ENCODE measurements at places on chromosomes 2 and 18.
A peak's percentile ranks its signal among the peaks of the same experiment; 100 is the strongest.

DNA sequence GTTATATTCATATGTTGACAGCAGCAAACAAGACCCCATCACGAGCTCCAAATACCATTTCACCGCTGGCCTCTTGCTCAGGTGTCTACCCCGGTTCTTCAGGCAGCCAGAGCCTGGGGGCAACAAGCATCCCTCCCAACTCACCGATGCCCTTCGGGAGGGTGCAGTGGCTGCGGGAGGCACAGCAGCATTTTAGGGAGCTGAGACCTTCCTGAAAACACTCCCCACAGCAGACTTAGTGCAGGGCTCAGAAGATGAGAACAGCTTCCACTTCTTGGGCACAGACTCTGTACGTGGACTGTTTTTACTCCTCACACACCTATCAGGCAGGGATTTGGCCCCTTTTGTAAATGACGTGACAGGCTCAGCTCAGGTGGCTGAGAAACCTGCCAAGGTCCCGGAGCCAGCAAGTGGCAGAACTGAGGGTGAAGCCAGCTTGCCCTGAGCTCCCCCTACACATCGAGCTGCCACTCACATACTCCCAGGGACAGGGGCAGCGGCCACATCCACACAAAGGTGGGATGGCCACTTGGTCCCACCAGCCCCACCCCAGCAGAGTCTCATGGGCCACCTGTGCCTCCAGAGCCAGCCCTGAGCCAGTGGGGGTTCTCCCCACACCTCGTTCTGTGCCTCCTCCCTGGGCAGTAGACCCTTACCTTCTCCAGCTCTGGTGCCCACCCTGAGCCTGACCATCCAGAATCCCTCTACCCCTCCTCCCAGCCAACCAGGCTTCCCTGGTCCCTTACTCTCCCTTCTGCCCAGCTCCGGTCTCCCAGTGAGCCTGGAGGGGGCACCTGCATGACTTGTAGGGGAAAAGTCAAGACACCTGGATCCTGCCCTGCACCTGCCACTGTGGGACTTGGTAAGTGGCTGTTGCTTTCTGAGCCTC lies 28.5 kb downstream of the CYP27C1 start:
- DNase-seq: no peak

DNA sequence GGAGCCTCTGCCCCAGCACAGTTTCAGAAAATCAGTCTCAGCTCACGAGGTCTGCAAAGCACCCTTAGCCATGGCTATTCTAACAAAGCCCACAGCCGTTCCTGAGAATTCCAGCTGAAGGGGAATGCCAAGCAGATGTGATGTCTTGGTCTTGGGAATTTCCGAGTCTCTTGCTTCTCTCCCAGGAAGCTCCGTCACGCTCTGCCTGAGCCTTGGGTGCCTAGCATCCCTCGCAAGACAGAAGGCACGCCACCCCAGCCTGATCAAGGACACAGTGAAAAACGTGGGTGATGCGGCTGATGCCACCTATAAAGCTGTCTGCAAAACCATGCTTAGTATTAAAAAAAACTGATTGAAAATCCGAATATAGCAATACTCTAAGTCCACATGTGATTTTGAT lies 254.6 kb downstream of the SH3BP4 start:
- no peak for DNase-seq

- peak; percentile 77 for DNase-seq
Observed at GRCh38 chr2:130727286-130727924, 1.5 kb upstream of the GPR148 start.

DNA sequence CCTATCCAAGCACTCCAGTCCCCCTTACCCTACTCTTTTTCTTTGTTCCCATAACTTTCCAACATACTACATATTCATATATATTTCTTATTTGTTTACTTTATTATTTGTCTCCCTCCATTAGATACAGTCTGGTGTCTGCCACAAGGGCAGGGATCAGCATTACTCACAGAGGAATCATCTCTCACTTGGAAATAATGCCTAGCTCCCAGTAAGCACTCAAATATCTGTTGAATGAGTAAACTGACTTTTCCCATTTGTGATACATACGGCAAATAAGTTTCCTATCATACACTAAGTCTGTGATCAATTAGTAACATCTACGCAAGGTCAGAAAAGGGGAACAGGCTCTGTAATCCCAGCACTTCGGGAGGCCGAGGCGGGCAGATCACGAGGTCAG lies 18.7 kb downstream of the C1D start:
- no peak for DNase-seq

DNA sequence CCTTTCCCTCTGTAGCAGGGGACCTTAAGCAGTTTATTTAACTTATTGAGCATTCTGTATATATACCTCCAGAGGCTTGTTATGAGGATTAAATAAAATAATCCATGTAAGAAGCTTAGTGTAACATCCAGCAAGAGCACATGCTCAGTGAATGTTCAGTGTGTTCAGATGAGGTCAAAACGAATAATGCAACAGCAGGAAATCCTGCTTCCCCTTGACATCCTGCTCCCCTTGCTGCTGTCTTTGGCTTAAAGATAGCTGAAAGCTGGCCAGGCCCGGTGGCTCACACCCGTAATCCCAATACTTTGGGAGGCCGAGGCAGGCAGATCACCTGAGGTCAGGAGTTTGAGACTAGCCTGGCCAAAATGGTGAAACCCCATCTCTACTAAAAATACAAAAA lies 68.7 kb downstream of the COL4A4 start:
- no peak for DNase-seq

- DNase-seq: no peak
Observed at GRCh38 chr2:210226223-210226622, 976 bp upstream of the ACADL start.

- DNase-seq: no peak
Observed at GRCh38 chr2:53865264-53865663, 5.5 kb upstream of the GPR75 start.

DNA sequence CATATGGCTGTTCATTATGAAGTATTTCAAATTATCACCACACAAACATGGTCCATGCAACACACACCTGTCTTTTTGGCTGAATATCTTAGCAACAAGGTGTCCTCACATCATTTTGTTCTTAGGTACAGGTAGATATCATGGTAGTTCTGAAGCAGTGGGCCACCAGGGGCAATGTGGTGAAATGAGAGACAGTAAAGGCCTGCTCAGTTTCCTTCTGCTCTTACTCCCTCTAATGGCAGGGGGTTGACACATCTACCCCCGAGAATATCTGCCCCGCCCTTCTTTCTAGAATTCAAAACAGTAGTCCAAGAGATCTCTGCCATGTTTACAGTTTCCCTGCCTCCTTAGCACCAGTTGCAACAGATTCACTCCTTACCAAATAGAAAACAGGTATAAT lies 147.0 kb upstream of the KLHL14 start:
- no peak for DNase-seq

- no peak for DNase-seq
Observed at GRCh38 chr2:119749477-119750012, 10.2 kb upstream of the PTPN4 start.

GRCh38 chr2:176134035-176134434 lies 4.5 kb downstream of the HOXD8 start:
- no peak for DNase-seq

DNA sequence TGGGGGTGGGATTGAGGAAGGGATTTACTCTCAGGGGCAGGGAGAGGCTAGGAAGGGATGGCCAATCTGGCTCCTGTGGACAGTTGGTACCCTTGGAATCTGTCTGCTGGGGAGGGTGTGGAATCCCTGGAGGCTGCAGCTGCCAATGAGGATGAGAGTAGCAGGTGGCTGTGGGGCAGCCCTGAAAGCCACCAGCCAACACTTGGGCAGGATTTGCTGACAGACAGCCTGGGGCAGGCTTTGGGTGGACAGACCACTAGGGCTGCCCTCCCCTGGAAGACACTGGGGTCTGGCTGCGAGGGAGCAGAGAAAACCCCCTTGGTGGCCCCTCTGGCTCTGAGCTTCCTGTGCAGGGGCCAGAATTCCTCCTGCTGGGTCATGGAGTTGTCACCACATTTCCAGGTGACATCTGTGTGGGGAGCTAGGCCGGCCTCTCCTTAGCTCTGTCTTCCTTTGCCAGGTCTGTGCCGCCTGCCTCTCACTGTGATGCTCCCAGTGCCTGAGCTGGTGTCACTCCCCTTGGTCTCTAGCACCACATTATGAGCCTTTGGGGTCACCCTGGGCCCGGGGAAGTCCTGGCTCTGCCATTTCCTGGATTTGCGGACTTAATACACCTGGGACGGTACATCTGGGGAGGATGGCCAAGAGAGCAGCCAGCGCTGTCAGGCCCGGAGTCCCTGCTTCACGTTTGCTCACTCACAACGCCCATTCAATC lies 13.4 kb upstream of the ARHGEF4 start:
- DNase-seq: no peak

Data from stimulated activated CD8-positive, alpha-beta memory T cell treated with anti-CD3 and anti-CD28 coated beads, Interleukin-7, amount 100 ng/mL, for 1 hour (primary cell).